ENCODE measurements at places on chromosomes 6 and 20. TPM values are rescaled to one million over a fixed set of nuclear protein-coding genes. Genes with fewer than 3 reads are reported as not detected.

DNA sequence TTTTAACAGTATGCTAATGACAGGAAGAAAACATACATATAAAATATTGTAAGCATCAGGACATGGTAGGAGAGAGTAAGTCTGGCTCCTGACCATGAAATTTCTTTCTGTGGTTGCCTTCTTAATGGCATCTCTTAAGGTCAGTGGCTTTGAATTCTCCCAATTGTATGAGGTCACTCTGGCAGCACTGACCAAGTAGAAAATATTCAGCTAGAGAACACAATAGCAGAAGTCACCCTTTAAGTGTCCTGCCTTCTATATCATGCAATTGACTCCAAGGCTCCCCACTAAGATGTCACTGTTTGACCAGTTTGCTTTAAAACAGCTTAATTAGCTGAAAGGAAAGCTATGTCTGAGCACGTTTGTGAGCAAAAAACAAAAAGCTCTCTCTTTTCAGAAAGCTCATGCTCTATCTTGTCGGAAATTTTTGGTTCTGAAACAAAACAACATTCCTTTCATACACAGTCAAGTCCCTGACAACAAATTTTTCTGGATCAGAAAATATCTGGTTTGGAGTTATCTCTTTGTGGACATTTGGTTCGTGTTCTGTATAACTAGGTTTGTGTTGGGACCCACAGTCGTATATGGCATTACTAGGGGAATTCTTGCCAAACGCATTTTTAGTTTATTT, 120.9 kb upstream of the IFNGR1 start:
- no peak for DNase-seq
- H3K4me1 ChIP-seq, result peaks cover 16% of the 10 kb centered on the region
- H3K4me3 ChIP-seq, result no peak overlapping the region
- no peak overlapping the region for H3K27ac ChIP-seq
- H3K36me3 ChIP-seq, result no peaks in the 10 kb centered on the region

- H3K27me3 ChIP-seq, result peaks cover 57% of the 10 kb centered on the region
- no peak overlapping the region for H3K27ac ChIP-seq
- peaks cover 11% of the 10 kb centered on the region for H3K4me1 ChIP-seq
- no peak overlapping the region for H3K4me3 ChIP-seq
These were observed 24.7 kb downstream of the MYT1 start for GRCh38 chr20:64188682-64189529.

XKR7 gene
- 0.29 TPM for total RNA-seq

LY6G5B gene
- total RNA-seq, result 34.2 TPM

DNA sequence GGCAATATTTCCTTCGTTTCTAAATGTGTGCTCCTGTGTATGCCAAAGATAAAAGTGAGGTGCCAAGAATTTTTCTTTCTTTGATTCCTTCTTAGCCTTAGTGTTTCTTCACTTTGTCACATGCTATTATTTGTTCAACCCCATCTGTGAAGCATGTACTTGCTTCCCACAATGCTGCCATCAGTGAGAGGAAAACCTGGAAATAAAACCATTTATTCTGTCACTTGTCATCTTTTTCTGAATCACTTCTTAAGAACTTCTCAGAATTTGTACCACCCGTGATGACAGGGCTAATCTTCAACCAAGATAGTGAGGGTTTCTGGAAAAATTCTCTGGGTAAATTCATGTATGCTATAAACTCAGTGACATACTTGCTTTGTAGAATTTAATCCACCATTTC, 450.1 kb downstream of the COL12A1 start:
- no peak for DNase-seq
- peaks cover 20% of the 10 kb centered on the region for H3K27me3 ChIP-seq
- H3K36me3 ChIP-seq, result no peaks in the 10 kb centered on the region
- H3K4me3 ChIP-seq, result no peak overlapping the region
- no peaks in the 10 kb centered on the region for H3K4me1 ChIP-seq
- no peak overlapping the region for H3K27ac ChIP-seq

GRCh38 chr6:32895006-32895345, 41.0 kb downstream of the PSMB9 start:
- H3K4me1 ChIP-seq, result peaks cover 20% of the 10 kb centered on the region
- peaks cover 8% of the 10 kb centered on the region for H3K27me3 ChIP-seq
- DNase-seq, result no peak
- H3K4me3 ChIP-seq, result peak overlapping the region; percentile 99
- no peaks in the 10 kb centered on the region for H3K36me3 ChIP-seq
- H3K27ac ChIP-seq, result peak overlapping the region; percentile 99

GRCh38 chr6:149363154-149363553, 36.9 kb upstream of the SUMO4 start:
- no peak overlapping the region for H3K27ac ChIP-seq
- no peak overlapping the region for H3K4me3 ChIP-seq
- peaks cover 32% of the 10 kb centered on the region for H3K4me1 ChIP-seq
- H3K27me3 ChIP-seq, result no peaks in the 10 kb centered on the region

TAAR6 gene
- not detected for total RNA-seq

- H3K4me1 ChIP-seq, result peaks cover 14% of the 10 kb centered on the region
- no peaks in the 10 kb centered on the region for H3K27me3 ChIP-seq
- DNase-seq, result no peak
- H3K36me3 ChIP-seq, result peaks cover 2% of the 10 kb centered on the region
- no peak overlapping the region for H3K27ac ChIP-seq
- H3K4me3 ChIP-seq, result no peak overlapping the region
These were observed 101.0 kb downstream of the CENPW start for GRCh38 chr6:126440923-126441322.

DNA sequence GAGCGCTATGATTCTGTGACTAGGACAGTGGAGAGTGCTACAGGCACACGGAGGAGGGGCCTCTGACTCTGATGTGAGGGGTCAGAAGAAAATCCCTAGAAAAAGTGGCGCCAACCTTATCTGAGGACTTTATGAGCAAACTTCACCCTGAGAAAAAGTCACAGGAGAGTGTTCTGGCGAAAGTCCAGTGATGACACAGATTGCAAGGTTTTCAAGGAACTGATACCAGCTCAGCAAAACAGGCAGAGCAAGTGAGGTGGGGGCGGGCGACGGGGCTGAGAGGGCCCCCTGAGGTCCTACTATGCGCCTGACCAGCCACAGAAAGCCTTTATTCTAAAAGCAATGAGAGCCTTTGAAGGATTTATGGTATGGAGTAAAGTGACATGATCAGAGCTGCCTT, 73.3 kb downstream of the SLC22A23 start:
- H3K4me3 ChIP-seq, result no peak overlapping the region
- peaks cover 53% of the 10 kb centered on the region for H3K4me1 ChIP-seq
- peaks cover 9% of the 10 kb centered on the region for H3K36me3 ChIP-seq
- no peak for DNase-seq
- peak overlapping the region; percentile 35 for H3K27ac ChIP-seq
- no peaks in the 10 kb centered on the region for H3K27me3 ChIP-seq

GRCh38 chr6:157291356-157291755, 32.0 kb downstream of the TMEM242 start:
- H3K27me3 ChIP-seq, result no peaks in the 10 kb centered on the region
- DNase-seq, result no peak
- peaks cover 7% of the 10 kb centered on the region for H3K36me3 ChIP-seq
- no peak overlapping the region for H3K27ac ChIP-seq

- no peak overlapping the region for H3K27ac ChIP-seq
- H3K27me3 ChIP-seq, result peaks cover 52% of the 10 kb centered on the region
These were observed 81.7 kb downstream of the YTHDF1 start for GRCh38 chr20:63134201-63134612.

OR11A1 gene
- total RNA-seq, result not detected

DNA sequence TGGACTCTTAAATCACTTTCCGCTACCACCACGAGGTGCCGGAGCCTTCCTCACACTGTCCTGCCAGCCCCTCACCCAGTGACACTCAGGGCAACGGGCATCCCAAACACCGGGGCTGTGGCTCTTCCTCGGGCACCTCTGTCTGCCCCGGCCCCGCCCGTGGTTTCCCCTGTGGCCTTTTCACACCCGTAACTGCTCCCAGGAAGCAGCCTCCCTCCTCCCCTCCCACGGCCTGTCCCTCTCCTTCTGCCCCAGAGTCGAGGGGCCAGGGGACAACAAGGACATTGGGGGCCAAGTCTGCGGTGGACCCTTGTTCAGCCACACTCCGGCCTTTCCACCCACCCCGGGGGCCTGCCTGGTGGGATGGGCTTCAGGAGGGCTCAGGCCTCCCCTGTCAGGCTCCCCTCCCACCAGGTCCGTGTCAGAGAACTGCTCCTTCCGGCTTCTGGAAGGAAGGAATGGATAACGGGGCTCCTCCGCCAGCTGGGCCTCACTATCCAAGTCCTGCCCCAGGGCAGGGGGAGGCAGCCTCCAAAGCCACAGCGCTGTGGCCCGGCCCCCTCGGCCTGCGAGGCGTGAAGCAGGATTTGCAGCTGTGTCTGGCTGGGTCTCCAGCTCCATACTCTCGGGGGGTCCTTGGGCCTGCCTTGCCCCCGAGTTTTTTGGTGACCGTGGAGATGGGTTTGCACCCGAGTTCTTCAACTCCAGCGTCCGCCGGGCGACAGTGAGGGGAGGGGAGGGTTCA, 54.7 kb upstream of the CHRNA4 start:
- no peak for DNase-seq
- no peak overlapping the region for H3K4me3 ChIP-seq
- H3K27ac ChIP-seq, result no peak overlapping the region
- H3K4me1 ChIP-seq, result no peaks in the 10 kb centered on the region

DNA sequence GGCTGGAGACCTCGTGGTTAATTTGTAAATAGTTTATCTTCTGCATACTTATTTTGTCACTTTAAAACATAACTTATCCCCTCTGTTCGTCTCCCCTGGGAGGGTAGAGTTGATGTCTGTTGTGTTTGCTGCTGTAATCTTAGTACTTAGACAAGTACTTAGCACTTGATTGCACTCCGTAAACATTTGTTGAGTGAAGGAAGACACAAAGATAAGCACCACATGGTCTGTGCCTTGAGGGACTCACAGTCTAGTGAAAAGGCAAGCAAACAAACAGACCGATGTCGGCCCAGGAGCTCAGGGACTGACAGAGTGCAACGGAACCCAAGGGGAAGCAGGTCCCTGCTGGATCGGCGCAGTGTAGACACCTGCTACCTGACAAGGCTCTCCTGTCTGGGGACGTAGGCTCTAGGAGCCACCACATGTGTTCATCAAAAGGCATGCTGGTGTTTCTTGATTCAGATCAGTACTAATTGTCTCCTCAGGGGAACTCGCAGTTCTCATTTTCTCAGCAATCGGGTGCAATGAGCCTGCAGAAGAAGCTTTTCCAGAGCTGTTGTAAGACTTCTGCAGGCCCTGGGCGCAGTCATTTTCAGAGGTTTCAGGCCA, 31.4 kb downstream of the EDN3 start:
- H3K4me3 ChIP-seq, result no peak overlapping the region
- no peak for DNase-seq
- H3K27me3 ChIP-seq, result peaks cover 36% of the 10 kb centered on the region
- no peak overlapping the region for H3K27ac ChIP-seq
- no peaks in the 10 kb centered on the region for H3K36me3 ChIP-seq

DNA sequence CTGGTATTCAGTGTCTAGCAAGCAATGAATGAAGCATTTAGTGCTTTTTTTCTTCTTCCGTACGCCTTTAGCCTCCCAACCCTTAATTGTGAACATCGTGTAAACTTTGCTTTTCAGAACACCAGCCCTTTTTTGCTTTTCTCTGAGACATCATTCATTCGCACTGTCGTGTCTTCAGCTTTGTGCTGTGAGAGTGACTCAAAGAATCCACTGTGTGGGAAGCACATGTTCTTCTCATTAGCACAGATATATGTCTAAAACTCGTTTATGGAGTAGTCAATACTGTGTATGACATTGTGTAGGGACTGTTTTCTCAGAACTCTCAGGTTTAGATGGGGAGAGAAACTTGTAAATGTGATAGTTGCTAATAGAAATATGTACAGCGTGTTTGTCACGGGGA, 279.1 kb downstream of the FARS2 start:
- peaks cover 2% of the 10 kb centered on the region for H3K36me3 ChIP-seq
- peaks cover 9% of the 10 kb centered on the region for H3K4me1 ChIP-seq
- no peak for DNase-seq

DNA sequence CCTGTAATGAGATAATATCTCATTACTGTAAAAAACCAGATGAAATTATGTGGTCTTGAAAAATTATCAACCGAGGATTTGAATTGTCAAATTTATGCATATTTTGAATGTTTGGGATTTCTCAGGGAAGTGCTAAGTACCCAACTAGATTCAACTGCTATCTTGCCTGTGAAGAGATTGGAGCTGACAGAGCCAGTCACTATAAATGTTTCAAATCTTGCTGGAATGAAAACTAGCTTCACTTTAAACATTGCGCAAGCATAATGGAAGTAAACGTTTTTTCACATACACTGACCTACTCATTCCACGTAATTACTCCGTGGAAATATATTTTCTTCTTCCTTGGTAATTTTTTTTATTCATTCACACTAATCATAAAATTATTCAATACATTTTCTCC, 46.7 kb downstream of the TMEM170B start:
- no peaks in the 10 kb centered on the region for H3K27me3 ChIP-seq
- H3K36me3 ChIP-seq, result no peaks in the 10 kb centered on the region
- peaks cover 26% of the 10 kb centered on the region for H3K4me1 ChIP-seq
- H3K4me3 ChIP-seq, result no peak overlapping the region
- peak overlapping the region; percentile 40 for H3K27ac ChIP-seq

DNA sequence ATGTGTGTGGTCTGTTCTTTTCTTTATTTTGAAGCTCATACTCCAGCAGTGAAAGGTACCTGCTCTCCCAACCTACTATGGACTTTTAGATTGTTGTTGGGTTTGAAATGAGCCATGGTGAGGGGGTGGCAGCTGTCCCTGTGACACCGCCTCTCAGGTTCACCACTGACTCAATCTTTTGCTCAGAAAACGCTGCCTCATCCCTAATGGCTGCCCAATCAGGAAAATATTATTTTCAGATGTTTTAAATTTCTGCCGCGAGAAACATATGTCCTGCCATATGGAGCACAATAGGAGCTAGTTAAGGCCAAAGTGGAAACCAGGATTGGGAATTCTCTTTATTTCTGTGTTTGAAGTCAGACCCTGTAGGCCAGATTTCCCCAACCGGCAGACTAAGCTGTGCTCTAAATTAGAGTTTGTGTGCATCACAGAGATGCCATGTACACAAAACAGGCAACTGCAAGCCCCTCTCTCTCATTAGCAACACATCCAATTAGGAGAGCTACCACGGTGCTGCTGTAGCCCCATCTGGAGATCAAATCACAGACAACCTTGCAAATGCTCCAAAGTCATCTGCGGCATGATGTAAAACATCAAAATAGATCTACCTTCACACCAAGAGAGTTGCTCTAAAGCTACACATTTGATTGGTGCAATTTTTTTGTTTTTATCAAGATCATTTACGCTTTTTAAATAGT, 144.1 kb upstream of the BACH2 start:
- no peak overlapping the region for H3K4me3 ChIP-seq
- no peak overlapping the region for H3K27ac ChIP-seq
- no peak for DNase-seq
- H3K4me1 ChIP-seq, result peaks cover under 1% of the 10 kb centered on the region
- no peaks in the 10 kb centered on the region for H3K36me3 ChIP-seq

GRCh38 chr6:14711056-14711703, 534.7 kb upstream of the JARID2 start:
- no peak overlapping the region for H3K4me3 ChIP-seq
- H3K36me3 ChIP-seq, result no peaks in the 10 kb centered on the region
- peaks cover 9% of the 10 kb centered on the region for H3K4me1 ChIP-seq
- no peak for DNase-seq
- no peak overlapping the region for H3K27ac ChIP-seq

GRCh38 chr6:73234733-73235132, 9.4 kb upstream of the KHDC1L start:
- no peaks in the 10 kb centered on the region for H3K4me1 ChIP-seq
- H3K27me3 ChIP-seq, result no peaks in the 10 kb centered on the region
- H3K27ac ChIP-seq, result no peak overlapping the region
- no peaks in the 10 kb centered on the region for H3K36me3 ChIP-seq
- DNase-seq, result no peak

GRCh38 chr6:156828280-156828703, 51.1 kb downstream of the ARID1B start:
- H3K4me1 ChIP-seq, result peaks cover 47% of the 10 kb centered on the region
- H3K27me3 ChIP-seq, result no peaks in the 10 kb centered on the region

NKX2-2 gene
- not detected for total RNA-seq

TMEM200A gene
- 11.3 TPM for total RNA-seq

All from mesothelial cell of epicardium (in vitro differentiated cells).